ENCODE measurements at places on chromosomes 3 and 15.

GRCh38 chr15:31256378-31257265 is 70.0 kb upstream of the KLF13 start:
- DNase-seq, result no peak

DNA sequence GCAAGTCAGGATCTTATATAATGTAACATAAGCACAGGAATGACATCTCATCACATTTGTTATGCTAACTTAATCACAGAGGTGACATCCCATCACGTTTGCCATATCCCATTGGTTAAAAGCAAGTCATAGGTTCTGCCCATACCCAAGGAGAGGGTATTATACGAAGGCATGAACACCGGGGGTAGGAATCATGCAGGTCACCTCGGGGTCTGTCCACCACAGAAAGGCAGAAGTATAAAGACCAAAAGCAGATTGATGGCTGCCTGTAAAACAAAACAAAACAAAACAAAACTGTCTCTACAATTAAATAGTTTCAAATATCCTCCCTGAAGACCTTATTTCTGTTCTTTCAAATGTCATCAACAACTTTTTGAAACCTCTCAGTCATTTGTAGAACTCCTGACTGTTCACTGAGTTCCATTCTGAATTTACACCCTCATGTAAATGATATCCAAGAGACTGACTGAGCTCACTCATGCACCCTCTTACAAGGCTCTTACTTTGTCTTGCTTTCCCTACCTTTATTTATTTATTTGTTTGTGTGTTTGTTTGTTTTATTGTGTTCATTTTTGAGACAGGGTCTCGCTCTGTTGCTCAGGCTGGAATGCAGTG is 22.7 kb upstream of the ZNF639 start:
- no peak for DNase-seq

- no peak for DNase-seq
Observed at GRCh38 chr3:34619990-34620389, 821.6 kb downstream of the PDCD6IP start.

GRCh38 chr3:168801794-168802193 is 706.1 kb upstream of the GOLIM4 start:
- no peak for DNase-seq

GRCh38 chr3:187497052-187497451 is 128.9 kb downstream of the RTP4 start:
- no peak for DNase-seq

- no peak for DNase-seq
Observed at GRCh38 chr15:80109388-80109787, 43.4 kb upstream of the FAH start.

DNA sequence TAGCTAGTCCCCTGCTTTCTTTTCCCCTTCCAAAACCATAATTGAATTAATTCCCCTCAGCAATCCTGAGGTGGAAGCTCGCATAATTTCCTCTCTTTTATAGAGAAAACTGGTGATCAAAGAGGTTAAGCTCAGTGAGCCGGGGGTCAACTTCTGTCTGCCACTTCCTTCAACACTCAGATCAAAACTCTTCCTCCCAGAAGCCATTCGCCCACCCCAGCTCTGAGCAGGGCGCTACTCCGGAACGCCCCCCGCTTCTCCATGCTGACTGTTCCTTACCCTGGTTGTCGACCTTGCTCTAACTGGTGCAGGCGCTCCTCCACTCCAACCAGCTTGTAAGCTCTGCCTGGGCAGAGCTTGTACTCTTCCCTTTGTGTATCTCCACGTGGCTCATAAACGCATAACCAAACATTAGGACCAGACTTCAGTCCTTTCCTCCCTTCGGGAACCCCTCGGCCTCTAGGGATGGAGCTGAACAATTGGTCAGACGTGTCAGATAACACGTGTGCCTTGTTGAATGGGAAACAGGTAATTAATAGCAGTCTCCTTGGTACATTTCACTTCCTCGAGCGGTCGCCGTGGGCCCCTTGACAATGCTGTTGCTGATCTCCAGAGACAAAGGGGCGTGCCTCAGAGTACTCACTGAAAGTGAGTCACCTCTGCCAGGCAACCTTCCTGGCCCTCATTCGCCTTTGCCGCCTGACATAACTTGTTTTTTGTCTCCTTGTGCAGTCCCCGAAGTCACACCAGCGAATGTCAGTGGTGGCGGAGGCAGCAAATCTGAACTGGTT is 71.8 kb downstream of the IL5RA start:
- DNase-seq, result no peak

DNA sequence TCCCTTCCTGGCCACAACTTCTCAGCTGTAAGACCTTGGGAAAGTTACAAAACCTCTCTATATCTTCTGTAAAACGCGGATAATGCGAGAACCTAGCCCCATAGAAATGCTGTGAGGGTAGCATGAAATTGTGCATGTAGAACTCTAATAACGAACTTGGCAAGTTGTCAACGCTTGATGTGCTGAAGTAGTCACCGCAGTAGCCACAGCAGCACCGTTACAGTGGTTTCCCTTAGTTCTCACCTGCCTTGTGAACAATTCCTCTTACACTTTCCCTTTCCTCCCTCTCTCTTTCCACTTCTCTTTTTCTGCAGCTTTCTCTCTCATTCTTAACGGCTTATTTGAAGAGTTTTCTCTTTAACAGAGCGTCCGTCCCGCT is 447 bp upstream of the SHQ1 start:
- no peak for DNase-seq

GRCh38 chr3:194871143-194871863 is 185.6 kb downstream of the FAM43A start:
- no peak for DNase-seq

DNA sequence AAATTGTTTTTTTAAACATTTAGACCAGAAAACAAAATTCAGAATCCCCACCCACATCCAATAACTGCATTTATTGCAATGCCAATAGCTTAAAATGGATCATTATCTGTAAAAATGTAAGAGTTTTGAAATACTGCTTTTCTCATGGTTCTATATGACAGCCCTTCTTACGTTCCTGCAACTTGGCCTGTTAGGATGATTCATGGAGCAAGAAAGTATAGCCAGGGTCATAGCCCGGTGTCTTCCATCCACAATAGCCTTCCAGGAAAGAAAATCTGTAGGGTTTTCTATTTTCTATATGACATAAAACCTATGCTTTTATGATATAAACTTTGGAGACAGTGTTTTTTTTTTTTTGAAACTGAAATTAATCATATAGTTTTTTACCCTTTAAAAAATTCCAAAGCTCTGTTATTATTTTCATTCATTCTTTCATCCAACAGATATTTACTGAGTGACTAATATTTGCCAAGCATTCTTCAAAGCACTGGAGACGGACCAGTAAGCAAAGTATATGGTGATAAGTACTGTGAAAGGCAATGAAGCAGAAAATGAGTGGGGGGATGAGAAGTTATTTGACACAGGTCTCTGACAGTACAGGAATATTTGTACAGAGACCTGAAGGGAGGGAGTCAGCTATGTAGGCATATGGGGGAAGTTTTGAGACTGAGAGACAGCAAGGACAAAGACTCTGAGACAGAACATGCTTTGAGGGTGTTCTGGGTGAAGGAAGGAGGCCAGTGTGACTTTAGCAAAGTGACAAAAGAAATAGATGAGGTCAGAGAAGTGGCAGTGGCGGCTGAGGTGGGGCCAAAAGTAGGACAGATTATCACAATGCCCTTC is 29.0 kb upstream of the SLC2A2 start:
- DNase-seq, result no peak

DNA sequence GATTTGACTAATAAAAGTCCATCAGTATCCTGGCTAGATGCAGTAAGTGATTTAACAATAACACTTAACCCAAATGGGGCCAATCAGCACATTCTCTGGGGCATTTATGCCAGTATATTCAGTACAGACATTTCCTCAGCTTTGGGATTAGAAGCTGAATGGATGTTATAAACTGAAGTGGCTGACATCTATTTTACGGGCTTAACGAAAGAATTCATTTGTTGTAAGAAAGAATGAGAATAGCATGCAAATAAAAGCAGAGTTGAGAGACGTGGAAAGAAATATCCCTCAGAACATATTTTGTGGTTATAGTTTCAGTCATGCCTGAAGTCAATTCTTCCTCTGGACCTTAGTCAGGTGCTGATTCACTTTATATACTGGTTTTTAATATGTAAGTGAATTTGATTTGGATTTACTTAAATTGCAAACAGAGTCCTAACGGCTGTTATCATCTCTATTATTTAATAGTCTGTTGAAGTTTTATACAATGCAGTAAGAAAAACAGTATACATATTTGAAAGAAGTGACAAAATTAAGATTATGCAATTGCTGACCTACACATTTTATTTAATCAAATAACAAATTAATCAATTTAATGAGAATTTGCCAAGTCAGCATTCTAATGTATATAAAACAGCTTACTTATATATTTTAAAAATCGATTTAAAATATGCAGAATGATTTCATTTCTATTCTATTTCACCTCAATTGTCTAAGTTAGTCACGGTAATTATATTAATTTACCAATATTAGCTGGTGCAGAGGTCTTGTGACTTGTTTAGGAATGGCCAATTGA is 513.9 kb upstream of the CADM2 start:
- no peak for DNase-seq

Measured in occipital lobe (tissue), 3 donors.